ENCODE measurements at places on chromosomes 13 and 19. TPM values are rescaled to one million over a fixed set of nuclear protein-coding genes. Genes with fewer than 3 reads are reported as not detected.

The TRPC4 gene
- polyA plus RNA-seq, result 0.37 TPM

The KLK3 gene
- polyA plus RNA-seq, result not detected

The PNMA8C gene
- not detected for polyA plus RNA-seq

The ZNF724 gene
- 0.15 TPM for polyA plus RNA-seq

The LIM2 gene
- polyA plus RNA-seq, result not detected
